ENCODE measurements at places on chromosomes 11 and 22.

GRCh38 chr11:32610797-32611352, 27.2 kb downstream of the EIF3M start:
- DNase-seq: no peak

DNA sequence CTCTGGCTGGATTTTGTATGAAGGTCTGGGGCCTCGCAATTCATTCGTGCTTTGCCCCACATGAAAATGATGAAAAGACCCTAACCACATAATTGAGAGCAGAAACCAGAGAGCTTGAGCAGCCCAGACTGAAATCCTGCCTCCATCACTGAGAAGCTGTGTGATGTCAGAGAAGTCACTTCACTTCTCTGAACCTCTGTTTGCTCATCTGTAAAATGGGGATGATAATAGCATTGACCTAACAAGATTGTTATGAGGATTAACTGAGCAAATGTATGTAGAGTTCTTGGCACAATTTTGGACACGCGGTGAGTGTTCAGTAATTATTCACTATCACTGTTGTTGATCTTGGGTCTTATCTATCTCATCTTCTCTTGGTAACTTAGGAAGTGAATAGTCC, 56.2 kb upstream of the ASPHD2 start:
- no peak for DNase-seq

DNA sequence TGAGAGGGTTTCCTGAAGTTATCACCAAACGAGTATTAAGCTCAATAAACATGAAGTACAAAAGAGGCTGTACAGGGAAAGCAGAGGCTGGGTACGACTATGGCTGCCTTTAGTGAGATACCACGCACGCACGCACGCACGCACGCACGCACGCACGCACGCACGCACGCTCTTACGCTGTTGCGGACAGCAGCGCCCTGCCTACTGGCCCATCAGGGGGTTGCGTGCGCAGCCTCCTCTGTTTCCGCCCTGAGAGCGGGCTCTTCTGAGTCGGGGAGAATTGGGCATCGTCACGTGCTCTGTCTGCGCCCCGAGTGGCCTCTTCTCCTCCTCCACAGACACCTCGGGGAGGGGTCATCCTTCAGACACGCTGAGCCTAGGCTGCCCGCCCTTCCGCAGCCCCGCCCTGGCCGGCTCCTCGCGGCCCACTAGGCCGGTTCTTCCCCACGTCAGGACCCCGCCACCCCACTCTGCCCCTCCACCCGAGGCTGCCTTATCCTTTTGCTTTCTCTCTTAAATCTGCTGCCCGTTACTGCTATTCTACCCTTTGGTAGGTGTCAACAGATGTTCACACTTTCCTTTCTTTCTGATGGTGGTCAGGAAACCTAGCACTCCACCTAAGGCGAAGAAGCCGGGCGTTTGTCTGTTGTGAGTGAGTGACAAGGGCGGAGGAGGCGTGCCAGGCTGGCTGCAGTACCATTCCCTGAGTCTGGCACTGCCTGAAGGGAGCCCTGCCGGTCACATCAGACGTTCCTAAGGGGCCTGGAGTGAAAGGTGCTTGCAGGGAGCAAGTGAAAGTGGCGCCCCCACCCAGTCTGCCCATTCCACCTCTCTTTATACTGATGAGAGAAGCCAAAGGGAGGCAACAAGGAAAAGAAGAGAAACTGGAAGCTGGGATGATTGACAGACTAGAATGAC, 300.4 kb upstream of the B3GAT1 start:
- DNase-seq: no peak

DNA sequence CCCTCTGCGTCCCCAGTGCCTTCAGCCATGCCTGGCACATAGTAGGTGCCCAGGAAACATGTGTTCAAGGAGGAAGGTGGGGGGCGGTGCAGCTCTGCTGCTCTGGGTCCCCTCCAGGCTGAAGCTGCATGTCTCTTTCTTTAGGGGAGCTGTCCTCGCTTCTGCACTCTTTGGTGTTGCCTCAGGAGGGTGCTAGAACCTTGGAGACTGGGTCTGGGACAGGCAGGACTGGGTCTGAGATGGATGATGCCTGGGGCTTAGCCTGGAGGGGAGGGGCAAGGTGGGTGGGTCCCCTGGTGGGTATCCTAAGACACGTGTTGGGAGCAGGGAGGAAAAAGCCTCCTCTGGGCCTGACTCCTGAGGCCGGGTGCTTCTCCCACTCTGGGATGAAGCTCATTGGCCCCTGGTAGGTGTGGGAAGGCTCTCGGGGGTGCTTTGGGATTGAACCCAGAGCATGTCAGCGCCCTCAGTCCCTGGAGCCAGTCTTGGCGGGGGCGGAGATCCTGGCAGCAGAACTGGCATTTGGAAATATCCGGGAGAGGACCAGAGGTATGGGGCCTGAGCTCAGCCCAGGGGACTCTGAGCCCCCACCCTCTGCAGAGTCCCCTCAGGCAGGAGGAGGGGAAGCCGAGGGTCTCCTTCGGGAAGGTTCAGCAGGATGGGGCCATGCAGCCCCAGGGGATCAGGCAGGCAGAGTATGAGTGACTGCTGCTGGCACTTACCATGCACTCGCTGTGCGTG, 6.7 kb upstream of the GSTP1 start:
- DNase-seq: no peak
